Memory B cell (primary cell): ENCODE measurements at places on chromosomes 7 and 10.

DNA sequence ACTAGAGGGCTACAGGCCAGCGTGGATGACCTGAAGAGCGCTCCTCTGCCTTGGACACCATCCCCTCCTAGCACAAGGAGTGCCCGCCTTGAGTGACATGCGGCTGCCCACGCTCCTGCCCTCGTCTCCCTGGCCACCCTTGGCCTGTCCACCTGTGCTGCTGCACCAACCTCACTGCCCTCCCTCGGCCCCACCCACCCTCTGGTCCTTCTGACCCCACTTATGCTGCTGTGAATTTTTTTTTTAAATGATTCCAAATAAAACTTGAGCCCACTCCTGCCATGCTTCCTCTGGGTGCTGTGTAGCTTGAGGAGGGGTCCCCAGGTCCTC, 4.5 kb downstream of the SNCG start:
- no peak overlapping the region for H3K27ac ChIP-seq
- H3K4me3 ChIP-seq: no peak overlapping the region
- no peaks in the 10 kb centered on the region for H3K36me3 ChIP-seq
- peaks cover 14% of the 10 kb centered on the region for H3K4me1 ChIP-seq
- no peak for DNase-seq

- no peak overlapping the region for H3K4me3 ChIP-seq
- H3K4me1 ChIP-seq: peaks cover 2% of the 10 kb centered on the region
- no peaks in the 10 kb centered on the region for H3K36me3 ChIP-seq
Observed at GRCh38 chr10:29377333-29377961, 88.6 kb downstream of the LYZL1 start.

- H3K4me1 ChIP-seq: no peaks in the 10 kb centered on the region
- DNase-seq: no peak
- no peak overlapping the region for H3K27ac ChIP-seq
- peaks cover 3% of the 10 kb centered on the region for H3K27me3 ChIP-seq
Observed at GRCh38 chr10:38156416-38157269, 62.5 kb downstream of the ZNF37A start.

DNA sequence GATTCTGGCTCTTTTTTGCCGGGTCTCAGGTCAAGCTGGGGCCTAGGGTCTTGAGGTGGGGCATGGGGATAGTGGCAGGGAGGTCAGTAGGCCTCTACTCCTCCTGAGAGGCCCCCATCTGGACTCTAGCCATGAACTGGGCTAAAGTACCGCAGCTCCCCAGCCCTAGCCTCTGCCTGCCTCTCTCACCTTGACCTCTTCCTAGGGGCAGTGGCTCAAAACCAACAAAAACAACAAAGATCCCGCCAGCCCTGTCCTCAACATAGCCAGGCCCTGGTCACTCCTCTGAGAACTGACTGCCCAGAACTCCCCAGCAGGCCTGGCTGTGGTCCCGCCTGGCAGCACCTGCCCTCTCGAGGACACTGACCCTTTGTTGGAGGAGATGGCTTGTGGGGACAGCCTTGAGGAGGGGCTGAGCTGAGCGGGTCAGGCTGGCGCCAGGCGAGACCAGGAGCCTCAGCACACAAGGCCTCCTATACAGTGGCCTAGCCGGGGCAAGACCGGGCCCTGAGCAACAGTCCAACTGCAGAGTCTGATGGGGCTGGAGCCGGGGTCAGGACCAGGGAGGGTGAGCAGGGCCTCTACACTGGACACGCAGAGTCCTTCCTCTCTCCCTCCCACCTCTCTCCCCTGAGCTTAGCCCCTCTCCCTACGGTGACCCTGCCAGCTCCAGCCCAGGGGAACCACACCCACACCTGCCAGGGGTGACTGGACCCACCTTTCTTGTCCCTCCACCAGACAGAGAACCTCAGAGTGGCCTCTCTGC, 11.6 kb upstream of the PPIF start:
- H3K4me3 ChIP-seq: no peak overlapping the region
- peak overlapping the region; percentile 49 for H3K27ac ChIP-seq
- peaks cover 14% of the 10 kb centered on the region for H3K4me1 ChIP-seq
- no peak for DNase-seq
- H3K27me3 ChIP-seq: no peaks in the 10 kb centered on the region

DNA sequence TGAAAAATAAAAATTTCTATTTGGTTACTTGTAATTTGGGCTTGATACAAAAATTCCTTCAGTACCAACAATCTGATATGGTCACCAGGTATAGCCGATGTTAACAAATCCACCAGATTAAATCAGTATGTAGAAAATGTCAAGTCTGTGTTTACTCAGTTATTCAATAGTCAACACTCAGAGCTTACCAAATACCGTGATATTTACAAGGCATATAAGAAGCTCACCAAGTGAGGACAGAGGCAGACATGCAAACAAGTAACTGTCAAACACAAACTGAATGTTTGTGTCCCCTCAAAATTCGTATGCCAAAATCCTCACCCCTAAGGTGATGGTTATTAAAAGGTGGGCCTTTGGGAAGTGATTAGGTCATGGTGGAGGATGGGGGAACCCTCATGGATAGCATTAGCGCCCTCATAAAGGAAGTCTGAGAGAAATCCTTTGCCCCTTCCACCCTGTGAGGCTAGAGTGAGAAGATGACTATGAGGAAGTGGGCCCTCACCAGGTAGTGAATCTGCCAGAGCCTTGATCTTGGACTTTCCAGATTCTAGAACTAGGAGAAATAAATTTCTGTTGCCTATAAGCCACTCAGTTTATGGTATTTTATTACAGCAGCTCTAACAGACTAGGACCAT, 63.1 kb downstream of the TES start:
- H3K4me1 ChIP-seq: no peaks in the 10 kb centered on the region
- H3K4me3 ChIP-seq: no peak overlapping the region
- no peak overlapping the region for H3K27ac ChIP-seq
- DNase-seq: no peak
- H3K27me3 ChIP-seq: peaks cover 4% of the 10 kb centered on the region

DNA sequence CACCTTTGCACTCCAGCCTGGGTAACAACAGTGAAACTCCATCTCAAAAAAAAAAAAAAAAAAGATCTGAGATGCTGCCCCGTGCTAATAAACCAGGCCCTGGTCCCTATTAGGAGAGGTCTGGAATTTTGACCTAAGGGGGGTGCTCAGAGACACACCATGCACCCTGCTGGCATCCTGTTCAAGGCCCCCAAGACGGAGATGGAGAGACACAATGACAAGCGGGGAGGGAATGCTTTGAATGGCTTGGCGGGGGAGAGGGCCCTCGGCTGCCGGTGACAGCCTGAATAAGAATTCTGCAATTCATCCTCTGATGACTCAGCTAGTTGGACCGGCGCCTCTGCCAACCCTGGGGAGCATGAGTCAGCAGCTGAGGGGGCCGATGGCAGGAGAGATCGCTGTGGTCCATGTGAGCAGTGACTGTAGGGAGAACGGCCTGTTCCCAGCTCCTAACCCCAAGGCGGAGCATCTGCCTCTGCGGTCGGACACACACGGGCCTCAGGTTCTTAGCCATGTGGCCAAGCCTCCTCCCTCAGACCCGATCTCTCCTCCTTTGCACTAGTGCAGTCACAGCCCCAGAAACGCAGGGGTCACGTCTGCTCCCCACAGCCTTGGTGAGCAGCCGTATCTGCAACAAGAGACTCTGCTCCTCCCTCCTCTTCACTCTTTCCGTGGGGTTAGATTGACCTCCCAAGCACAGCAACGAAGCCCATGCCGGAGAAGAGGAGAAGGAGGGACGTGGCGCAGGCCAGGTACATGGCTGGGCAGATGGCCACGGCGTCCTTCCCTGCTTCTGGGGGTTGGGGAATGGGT, 14.9 kb downstream of the TRIM56 start:
- H3K4me3 ChIP-seq: no peak overlapping the region
- no peak overlapping the region for H3K27ac ChIP-seq
- peaks cover 10% of the 10 kb centered on the region for H3K4me1 ChIP-seq
- H3K27me3 ChIP-seq: peaks cover 14% of the 10 kb centered on the region
- no peak for DNase-seq
- no peaks in the 10 kb centered on the region for H3K36me3 ChIP-seq

DNA sequence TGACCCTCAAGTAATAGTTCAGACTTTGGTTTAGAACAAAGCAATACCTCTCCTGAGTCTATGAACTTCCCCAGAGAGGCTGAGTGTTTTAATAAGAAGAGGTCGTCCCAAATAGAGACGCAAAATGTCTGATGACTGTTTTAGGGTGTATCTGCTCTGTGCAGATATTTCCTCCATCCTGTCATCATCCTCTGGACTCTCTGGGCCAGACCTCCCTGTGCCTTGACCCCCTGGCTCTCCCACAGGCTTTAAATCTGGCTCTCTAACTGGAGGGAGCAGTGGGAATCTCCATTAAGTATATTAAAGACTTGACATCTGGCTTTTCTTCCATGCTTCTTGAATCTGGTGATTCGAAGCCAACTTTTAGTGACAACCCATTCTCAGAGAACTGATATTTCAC, 633.3 kb downstream of the INHBA start:
- H3K27ac ChIP-seq: no peak overlapping the region
- H3K36me3 ChIP-seq: no peaks in the 10 kb centered on the region
- no peak overlapping the region for H3K4me3 ChIP-seq
- peaks cover 3% of the 10 kb centered on the region for H3K27me3 ChIP-seq

GRCh38 chr10:43390759-43391158, 18.2 kb downstream of the HNRNPF start:
- peak overlapping the region; percentile 70 for H3K27ac ChIP-seq
- H3K36me3 ChIP-seq: peaks cover 49% of the 10 kb centered on the region
- H3K4me1 ChIP-seq: peaks cover 50% of the 10 kb centered on the region

GRCh38 chr7:3757059-3757458, 456.0 kb downstream of the SDK1 start:
- peaks cover 10% of the 10 kb centered on the region for H3K27me3 ChIP-seq
- peaks cover 6% of the 10 kb centered on the region for H3K4me1 ChIP-seq
- no peak overlapping the region for H3K27ac ChIP-seq
- no peak for DNase-seq
- H3K36me3 ChIP-seq: no peaks in the 10 kb centered on the region
- no peak overlapping the region for H3K4me3 ChIP-seq

DNA sequence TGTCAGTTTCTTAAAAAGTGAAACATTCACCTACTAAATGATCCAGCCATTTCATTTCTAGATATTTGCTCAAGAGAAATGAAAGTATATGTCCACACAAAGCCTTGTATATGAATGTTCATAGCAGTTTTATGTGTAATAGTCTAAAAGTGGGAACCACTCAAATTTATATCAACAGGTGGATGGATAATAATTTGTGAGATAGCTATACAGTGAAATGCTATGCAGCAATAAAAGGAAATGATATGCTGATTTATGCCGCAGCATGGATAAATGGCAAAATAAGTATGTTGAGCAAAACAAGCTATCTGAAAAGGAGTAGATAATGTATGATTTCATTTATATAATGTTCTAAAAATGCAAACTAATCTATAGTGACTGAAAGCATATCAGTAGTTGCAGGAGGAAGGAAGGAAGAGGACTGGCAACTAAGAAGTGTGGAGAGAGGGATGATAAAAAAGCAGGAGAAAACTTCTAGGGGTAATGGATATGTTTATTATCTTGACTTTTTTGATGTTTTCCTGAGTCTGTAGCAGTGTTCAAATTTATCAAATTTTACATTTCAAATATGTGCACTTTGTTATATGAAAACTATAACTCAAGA, 80.6 kb downstream of the ABCB5 start:
- no peak for DNase-seq
- no peaks in the 10 kb centered on the region for H3K4me1 ChIP-seq
- H3K36me3 ChIP-seq: no peaks in the 10 kb centered on the region
- no peak overlapping the region for H3K4me3 ChIP-seq
